OCI-LY7 (cell line): ENCODE measurements at places on chromosomes 7 and 10. TPM values are rescaled to one million over a fixed set of nuclear protein-coding genes. Genes with fewer than 3 reads are reported as not detected.

BUB3 gene
- total RNA-seq = 312 and 335 TPM in 2 replicates

NKX2-3 gene
- not detected in 2 replicates for total RNA-seq

OR9A2 gene
- total RNA-seq = 0.37 and 0.53 TPM in 2 replicates

FAM180A gene
- not detected in 2 replicates for total RNA-seq

WBP1L gene
- total RNA-seq = 22.3 and 24.4 TPM in 2 replicates

DNA sequence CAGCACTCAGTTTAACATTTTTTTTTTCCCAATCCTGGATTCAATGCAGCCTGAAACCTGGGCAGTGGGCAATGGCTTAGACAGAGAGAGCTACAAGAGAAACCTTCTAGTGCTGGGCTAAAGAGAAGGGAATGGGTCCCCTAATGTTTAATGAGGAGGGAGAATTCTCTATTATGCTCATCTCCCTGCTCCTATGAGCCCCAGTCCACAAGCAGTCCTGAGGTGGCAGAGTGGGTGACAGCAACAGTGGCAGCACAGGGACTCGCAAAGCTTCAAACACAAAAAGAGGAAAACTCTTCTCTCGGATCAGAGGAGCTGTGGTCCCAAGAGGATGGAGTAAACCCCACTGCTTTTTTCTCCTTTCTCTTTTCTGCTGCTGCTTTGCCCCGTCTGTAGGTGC is 36.5 kb downstream of the COBL start:
- DNase-seq = no peak

DNA sequence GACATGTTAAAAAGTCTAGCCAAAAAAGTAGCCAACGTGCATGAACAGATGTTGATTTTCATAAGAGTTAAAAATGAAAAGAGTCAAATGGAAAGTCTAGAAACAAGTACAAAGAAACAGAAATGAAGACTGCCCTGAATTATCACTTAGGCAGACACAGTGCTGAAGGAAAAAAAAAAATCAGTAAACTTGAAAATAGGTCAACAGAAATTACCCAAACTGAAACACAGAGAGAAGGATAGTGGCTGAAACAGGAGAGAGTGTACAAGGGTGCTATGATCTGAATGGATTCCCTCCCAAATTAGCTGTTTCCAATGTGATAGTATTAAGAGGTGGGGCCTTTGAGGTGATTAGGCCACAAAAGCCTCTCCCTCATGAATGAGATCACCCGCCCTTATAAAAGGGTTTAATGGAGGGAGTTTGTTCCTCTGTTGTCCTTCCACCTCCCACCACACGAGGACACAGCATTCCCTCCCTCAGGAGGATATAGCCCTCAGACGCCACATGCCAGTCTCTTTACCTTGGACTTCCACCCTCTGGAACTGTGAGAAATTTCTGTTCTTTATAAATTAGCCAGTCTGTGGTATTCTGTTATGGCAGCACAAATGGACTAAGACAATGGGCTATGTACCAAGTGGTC is 249.7 kb downstream of the AHR start:
- DNase-seq = no peak

GRCh38 chr7:12220389-12221046 is 9.4 kb downstream of the TMEM106B start:
- no peak for DNase-seq

DNA sequence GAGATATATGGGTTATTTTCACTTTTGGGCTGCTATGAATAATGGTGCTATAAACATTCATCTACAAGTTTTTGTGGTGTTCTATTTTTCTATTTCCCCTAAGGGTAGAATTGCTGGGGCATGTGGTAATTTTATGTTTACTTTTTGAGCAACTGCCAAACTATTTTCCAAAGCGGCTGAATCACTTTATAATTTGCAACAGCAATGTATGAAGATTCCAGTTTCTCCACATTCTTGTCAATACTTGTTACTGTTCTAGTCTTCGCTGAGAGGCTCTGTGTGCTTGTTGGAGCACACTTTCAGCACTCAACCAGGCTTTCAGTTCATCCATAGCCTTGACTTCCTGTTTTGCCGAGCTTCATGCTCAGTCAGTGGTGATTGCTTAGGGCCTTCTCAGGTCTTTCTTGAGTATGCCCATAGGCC is 39.0 kb downstream of the ADK start:
- DNase-seq = peak; percentile 78

GRCh38 chr10:80079312-80079719 is 851 bp downstream of the TMEM254 start:
- DNase-seq = no peak

DNA sequence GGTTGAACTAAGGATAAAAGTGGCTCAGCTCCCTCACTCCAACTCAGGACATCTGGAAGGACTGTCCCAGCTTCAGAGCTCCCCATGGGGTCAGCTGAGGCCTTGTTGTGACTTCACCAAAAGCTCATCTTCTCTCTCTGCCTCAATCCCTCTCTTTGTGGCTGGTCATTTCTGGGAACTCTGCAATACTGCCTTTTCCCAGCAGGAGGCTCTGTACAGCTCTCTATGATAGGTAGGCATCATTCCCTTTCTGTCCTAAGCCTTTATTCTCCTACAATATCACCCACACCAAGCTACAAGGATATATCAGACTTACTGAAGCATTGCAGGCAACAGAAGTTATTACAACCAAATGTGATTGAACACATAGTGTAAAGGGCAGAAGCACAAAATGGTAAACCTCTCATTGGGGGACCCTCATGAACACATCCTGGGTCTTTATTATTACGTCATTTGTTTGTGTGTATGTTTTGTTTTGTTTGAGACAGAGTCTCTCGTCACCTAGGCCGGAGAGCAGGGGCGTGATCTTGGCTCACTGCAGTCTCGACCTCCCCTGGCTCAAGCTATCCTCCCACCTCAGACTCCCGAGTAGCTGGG is 36.7 kb upstream of the PRPS1L1 start:
- peak; percentile 6 for DNase-seq

DNA sequence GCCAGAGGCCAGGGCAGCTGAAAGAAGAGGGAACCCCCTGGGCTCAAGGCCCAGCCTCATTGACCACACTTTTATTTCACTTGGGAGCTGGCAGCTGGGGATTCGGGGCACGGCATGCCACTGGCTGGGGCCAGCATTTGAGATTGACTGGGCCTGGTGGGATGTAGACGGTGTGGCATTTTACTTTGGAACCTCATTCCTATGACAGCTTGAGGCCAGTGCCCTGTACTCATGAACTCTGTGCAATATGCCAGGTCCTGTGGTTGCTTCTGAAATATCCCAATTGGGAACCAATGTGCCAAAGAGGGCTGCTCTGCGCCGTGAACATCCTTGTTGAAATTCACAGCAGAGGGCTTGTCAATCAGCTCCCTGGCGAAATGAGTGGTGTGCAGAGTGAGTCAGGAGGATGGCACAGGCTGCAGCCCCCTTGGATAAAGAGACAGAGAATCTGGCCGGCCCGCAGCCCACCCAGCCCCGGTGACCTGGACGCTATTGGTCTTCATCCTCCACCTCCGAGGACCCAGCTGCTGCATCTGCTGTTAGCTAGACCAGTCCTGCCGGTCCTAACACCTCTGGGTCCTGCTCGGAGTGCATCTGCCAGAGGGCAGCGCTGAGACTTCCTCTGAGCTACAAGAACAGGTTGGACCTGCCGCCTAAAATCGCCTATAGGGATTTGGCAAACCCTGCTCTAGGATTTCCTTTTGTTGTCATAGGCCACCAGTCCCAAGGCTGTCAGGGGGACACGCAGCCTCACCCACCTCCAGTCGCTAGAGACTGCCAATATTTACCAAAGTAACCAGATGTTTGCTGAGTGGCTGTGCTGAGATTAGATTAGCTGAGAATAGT is 58.0 kb downstream of the PRKAG2 start:
- no peak for DNase-seq

DNA sequence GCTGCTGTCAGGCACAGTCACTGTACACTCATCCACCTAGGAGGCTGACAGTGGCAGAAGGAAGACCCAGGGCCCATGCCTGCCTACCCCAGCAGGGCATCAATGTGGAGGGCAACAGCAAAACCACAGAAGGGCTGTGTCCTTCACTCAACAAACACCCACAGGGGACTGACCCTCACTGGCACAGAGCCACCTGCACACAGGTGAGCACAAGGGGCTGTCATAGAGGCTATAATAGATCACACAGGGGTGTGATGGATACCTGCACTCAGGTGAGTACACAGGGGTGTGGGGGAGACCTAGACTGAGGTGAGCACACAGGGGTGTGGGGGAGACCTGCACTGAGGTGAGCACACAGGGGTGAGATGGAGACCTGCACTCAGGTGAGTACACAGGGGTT is 132.8 kb upstream of the TCERG1L start:
- DNase-seq = no peak

DNA sequence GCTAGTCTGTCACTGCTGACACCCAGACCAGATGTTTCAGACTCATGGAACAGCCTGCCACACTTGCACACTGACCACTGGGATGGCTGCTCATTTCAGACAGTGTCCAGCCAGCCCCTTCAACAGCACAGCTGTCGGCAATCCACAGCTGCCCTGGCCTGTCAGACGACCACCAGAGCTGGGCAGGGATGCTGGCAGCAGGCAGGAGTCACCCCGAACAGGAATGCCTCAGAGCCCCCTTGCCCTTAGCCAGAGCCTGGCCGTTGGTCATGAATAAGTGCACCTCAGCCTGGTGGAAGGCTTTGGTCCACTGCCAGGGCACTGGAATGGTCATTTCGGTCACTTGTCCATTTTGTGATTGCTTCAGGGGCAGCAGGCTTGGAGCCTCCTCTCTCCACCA is 149.6 kb upstream of the TCERG1L start:
- DNase-seq = no peak

- no peak for DNase-seq
These were observed 15.7 kb downstream of the HPS1 start for GRCh38 chr10:98431016-98431415.

DNA sequence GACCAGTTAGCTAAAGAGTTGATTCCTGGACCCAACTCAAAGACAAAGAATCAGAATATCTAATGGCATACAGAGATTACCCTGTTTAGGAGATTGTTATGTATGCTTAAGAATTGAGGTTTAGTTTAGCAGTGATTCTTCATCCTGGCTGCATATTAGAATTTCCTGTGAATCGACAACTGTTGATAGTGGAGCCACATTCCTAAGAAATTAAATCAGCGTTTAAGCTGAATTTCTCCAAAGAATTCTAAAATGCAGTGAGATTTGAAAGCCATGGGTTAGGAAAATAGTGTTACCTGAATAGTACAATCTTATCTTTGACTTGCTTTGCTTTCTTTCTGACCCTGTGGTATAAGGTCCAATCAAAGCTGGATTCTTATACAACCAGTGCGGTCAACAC is 16.4 kb upstream of the FERD3L start:
- no peak for DNase-seq

- DNase-seq = peak; percentile 47
These were observed 103.2 kb downstream of the NRBF2 start for GRCh38 chr10:63236113-63236935.

GRCh38 chr10:130775311-130775710 is 536.2 kb downstream of the TCERG1L start:
- no peak for DNase-seq
